Activated B cell treated with CpG ODN at 0.5 μM for 24 hours (primary cell): ENCODE measurements at places on chromosomes 7 and 10.

DNA sequence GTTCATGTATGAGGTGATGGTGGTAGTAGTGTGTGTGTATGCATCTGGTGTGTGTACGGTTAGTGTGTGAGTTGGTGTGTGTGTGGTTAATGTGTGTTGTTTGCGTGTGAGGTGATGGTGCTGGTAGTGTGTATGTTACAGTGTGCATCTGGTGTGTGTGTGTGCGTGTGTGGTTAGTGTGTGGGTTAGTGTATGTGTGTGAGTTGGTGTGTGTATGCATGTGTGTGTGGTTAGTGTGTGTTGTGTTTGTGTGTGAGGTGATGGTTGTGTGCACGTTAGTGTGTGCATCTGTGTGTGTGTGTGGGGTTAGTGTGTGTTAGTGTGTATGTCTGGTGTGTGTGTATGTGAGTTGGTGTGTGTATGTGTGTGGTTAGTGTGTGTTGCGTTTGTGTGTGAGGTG lies 153.0 kb downstream of the ACTR3B start:
- no peak for DNase-seq

DNA sequence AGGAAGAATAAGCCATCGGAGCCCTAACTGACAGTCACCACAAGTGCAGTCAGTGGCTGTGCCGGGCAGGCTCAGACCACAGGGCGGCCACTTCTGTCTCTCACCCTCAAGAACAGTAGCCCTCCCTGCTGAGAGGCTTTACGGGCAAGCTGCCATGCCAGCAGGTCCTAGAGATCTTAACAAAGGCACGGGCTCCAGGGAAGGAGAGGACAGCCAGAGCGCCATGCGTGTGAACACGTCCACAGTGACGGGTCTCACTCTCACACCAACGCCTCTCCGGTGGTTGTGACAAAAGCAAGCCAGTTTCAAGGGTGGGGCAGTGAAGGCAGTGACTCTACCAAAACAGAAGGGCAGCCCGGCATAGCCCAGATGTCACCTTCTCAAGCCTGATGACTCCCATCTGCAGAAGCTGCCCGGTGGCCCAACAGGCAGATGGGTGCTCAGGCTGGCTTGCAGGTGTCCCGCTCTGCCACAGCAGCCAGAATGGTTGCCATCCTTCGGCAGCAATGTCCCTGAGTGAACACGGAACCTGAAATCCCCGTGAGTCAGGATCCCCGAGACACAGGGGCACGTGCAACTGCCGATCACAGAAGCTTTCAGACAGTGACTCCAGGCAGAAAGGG lies 102.0 kb downstream of the FAM53B start:
- DNase-seq = no peak

- DNase-seq = no peak
These were observed 189.3 kb downstream of the ADRA2A start for GRCh38 chr10:111266165-111266564.

DNA sequence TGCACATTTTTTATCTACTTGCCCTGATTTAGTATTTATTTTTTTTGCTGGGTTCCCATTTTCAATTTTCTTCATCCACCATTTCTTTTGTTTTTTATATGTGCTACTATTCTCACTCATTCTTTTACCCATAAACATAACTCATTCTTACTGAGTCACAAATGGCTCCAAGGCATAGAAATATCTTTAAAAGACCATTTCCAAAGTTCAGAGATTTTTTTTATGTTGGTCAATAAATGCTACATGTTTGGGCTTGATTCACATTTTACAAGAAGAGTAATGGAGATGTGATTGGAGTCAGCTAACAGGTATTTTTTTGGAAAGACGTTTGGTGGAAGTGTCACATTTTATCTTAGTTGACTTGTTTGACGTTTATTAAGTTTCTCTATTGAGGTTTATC lies 1303.2 kb upstream of the LRRTM3 start:
- no peak for DNase-seq

GRCh38 chr7:48299580-48300169 lies 128.4 kb downstream of the ABCA13 start:
- no peak for DNase-seq

DNA sequence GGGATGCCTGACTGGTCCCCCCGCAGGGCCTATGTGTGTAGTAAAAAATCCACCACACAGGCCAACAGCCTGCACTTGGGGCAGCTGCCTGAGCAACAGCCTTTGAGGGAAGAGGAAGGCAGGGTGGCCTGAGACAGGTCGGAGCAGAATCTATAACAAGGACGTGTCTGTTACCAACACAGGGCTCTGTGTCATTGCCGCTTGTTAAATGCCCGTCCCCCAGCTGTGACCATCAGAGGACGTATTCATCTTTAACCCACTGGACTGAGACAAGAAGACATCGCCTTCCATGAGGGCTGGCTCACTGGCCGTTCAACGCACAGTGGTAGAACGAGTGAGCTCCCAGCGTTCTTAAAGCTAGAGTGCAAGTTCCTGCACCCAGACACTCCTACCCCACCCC lies 7.8 kb downstream of the PDIA4 start:
- DNase-seq = no peak

GRCh38 chr10:26095781-26096180 lies 120.8 kb upstream of the GAD2 start:
- no peak for DNase-seq

- DNase-seq = no peak
These were observed 14.9 kb upstream of the LANCL2 start for GRCh38 chr7:55350281-55350680.

DNA sequence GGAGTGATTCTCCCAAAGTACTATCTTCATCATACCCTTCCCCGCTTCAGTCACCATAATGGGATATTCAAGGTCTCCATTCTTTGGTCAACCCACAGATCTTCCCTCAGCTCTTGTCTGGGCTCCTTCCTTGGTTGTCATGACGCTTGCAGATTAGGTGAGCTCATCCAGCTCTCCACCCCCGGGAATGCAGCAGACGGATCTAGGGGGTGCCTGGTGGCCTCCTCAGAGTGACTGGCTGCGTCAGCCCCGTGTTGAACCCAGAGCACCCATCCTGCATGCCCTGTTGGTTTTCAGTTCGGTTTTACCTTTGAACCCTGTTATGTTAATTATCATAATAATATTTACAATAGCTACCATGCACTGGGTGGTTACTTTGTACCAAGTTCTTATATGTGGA lies 6.4 kb downstream of the NEURL1 start:
- no peak for DNase-seq

DNA sequence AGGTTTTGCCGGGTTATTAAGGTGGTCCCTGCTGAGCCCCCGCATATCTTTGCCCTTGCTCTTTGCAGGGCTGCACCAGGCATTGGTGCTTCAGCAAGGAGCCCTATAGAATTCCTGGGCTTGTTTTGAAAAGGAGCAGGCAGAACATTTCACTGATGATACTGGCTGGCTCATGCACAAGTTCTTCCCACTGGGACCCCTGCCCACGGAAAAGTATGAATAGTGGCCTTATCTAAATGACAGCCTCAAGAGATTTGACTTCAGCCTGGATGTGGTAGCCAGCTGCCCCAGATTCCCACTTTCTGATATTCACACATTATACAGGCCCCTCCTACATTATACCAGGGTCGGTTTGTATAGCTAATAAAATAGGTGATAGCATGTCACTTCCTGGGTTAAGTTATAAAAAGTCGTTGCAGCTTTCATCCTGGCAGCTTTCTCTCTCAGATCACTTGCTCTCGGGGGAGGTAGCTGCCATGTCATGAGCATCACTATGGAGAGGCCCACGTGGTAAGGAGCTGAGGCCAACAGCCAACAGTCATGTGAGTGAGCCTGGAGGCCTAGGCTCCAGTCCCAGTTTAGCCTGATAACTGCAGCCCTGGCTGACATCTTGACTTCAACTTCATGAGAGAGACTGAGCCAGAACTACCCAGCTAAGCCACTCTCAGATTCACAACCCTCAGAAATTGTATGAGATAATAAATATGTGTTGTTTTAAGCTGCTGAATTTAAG lies 16.8 kb upstream of the CRTAC1 start:
- no peak for DNase-seq

DNA sequence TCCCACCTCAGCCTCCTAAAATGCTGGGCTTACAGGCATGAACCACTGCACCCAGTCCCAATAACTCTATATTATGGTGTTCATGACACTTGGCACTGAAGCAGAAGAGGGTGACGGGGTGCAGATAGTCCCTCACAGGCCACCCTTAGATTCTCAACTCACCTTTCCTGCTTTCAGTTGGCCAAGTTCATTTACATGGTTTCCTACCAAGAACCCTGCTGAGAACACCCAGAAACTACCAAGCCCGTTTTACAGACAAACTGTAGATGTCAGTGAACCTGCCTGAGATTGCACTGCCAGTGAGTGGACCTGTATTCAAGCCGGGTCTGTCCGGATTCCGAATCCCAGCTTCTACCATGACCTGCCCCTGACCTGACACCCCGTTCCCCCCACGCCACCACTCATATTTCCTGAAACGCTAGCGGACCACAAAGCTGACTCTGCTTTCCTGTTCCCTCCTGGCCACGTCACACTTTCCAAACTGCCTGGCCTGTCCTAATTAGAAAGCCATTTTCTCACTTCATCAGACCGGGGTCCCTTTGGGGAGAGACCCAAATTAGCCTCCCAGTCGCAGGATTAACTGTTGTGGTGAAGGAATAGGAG lies 17.3 kb downstream of the GRID2IP start:
- no peak for DNase-seq

GRCh38 chr7:134702366-134703240 lies 56.0 kb downstream of the BPGM start:
- no peak for DNase-seq
